ENCODE measurements at places on chromosomes 16 and 17.

GRCh38 chr17:29565643-29566472, 979 bp downstream of the ABHD15 start:
- DNase-seq: peak; percentile 87

DNA sequence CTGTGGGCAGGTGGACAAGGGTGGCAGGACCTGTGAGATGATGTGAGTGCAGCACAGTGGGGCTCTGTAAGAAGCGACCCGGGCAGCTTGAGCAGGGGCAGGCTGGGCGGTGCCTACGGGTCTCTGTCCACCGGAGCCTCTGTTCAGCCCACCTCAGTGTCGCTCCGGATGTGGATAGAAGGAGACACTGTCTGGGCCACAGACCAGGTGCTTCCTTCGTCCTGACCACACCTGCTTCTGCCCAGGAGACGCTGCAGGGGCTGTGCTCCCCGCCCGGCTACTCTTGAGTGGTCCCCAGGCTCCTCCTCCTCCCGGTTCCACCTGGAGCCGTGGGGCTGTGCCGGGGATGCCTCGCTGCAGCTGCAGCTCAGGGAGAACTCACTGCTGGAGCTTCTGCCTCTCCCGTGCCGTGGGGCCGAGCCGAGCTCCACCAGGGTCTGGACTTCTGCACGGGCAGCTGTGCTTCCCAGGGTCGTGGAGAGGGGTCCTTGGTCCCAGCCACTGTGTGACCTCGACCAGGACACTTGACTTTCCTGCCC, 21.5 kb downstream of the METRNL start:
- DNase-seq: peak; percentile 16

DNA sequence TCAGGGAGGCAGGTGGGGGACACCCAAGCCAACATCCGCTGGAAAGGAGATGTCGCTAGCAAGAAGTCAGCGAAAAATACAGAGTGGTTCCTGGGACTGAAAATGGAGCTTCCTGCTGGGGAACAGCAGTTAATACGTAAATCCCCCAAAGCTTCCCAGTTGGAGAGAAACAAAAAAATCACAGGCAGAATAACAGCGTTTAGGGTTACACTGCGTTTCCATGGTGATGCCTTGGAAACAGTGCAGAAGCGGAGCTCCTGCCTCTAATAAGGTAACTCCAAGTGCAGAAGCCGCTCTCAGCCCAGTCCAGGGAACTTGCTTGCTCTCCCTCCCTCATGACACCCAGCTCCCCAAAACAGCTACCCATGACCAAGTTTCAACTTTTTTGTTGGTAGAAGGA, 73.4 kb downstream of the PLD6 start:
- DNase-seq: no peak

DNA sequence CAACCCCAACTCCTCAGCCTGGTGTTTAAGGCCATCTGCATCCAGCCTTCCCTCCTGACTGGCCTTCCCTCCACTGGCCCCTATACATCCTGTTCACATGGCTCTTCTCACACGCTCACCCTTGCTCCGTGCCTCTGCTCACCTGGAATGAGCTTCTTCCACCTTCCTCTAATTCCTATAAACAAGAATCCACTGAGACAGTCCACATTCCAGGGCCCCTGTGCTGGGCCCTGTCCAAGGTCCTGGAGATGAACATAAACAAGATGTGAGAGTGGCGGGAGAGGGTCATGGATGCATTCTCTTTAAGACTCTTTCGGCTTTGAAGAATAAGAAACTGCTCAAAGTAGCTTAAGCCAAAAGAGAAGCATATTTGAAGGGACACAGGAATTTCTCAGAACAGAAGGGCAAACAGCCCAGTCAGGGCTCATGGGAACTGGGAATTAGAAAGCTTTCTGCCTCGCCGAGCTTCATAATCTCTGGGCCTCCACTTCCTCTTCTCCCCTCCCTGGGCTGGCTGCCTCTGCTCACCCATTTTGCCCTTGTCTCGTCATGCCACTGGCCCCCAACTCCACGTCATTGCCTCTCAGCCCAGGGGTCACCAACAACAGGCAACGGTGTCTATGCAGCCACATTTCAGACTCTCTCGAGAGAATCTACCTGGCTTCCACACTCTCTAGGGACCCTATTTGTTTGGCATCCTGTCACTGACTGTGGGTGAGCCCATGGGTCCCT, 13.5 kb downstream of the SPPL2C start:
- no peak for DNase-seq

GRCh38 chr17:12826431-12826830, 37.1 kb downstream of the ARHGAP44 start:
- no peak for DNase-seq

DNA sequence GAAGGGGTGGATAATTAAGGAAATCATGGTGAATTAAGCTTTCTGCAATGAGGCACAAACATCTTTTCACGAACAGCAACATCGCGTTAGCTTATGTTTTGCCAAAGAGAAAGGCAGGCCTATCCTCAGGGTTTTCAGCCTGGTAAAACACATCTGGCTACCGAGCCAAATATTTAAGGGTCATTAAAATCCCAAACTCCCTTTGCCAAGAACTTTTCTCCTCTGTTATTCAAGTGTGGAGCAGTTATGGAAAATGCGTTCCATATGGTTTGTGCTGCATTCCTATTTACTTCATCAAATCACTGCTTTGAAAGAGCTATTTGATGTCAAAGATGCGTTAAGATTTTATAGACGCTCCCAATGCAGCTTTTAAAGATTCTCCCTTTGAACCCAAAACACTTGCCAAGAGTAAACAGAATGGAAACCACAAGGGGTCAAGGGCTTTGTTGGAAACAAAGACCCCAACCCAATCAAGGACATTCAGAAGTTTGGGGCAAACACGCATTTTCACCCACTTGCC, 308.3 kb upstream of the CDH5 start:
- DNase-seq: no peak

DNA sequence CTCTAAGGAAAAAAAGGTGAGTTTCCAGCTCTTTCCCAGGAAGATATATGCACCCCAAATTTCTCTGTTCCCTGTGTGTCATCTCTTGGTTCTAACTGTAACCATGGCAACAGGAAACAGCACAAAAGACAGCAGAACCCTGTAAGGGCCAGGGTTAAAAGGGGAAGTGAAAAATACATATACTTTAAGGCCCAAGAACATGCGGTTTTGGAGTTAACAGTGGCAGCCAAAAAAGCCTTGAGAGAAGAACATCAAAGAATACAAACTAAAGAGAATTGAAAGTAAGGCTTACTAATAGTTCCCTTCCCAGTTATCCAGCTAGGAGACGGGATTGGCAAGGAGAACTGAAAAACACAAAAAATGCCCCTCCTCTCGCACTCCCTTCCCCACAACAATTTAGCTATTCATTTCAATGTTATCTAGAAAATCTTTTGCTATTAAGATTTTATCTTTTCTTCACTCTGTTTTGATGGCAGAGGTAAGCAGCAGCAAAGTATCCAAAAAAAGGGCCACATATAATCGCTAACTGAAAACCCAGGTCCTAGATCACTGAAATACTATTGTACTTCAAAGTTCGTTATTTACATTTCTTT, 1.5 kb downstream of the SPOP start:
- DNase-seq: no peak

GRCh38 chr17:48907713-48908046, 527 bp upstream of the UBE2Z start:
- DNase-seq: no peak

- DNase-seq: no peak
Measured at GRCh38 chr17:61196302-61196704, 203.3 kb upstream of the TBX2 start.

GRCh38 chr17:75843577-75844529, at the start of gene UNC13D:
Gene UNC13D (minus strand): TSS chr17:75844404. CDS start chr17:75844337, 67 bp downstream.
- DNase-seq: no peak

DNA sequence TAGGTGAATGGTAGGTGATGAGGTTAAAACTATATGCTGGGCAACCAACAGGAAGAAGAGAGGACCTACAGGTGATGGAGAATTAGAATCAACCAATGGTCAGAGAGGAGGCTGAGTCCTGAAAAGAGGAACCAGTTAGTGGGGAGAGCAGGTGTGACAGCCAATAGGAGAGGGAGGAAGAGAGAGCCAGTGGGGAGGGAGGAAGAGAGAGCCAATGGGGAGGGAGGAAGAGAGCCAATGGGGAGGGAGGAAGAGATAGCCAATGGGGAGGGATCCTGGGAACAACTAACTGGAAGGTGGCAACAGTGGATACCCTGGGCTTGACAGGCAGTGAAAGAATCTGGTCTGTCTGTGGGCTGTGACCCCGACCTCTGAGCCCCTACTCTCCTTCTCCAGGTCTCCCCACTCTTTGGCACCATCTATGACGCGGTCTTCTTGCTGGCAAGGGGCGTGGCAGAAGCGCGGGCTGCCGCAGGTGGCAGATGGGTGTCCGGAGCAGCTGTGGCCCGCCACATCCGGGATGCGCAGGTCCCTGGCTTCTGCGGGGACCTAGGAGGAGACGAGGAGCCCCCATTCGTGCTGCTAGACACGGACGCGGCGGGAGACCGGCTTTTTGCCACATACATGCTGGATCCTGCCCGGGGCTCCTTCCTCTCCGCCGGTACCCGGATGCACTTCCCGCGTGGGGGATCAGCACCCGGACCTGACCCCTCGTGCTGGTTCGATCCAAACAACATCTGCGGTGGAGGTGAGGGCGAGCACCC, 3.7 kb downstream of the GUCY2D start:
- peak; percentile 19 for DNase-seq

- DNase-seq: peak; percentile 34
Measured at GRCh38 chr16:49556606-49557446, 183.2 kb downstream of the C16orf78 start.

DNA sequence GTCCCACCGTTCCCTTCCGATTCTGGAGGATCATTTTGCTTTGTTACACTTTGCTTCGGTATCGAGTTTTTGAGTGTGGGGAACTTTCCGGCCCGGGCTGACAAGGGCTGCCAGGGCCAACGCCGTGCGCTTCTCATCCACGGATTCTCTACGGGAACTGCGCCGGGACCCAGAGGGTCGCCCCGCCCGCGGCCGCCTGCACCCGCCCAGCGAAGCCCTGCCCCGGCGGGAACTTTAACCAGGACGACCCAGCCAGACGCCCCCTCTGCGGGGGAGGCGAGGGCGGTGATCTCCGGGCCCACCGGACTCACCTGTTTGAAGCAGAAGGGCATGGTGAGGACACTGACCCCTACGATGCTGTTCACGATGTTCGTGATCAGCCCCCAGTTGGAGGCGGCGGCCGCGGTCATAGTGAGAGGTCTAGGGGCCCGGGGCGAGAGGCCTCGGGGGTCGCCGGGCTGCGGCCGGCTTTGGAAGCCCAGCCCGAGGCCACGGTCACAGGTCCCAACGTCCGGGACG, 536 bp downstream of the SLC38A10 start:
- DNase-seq: no peak

DNA sequence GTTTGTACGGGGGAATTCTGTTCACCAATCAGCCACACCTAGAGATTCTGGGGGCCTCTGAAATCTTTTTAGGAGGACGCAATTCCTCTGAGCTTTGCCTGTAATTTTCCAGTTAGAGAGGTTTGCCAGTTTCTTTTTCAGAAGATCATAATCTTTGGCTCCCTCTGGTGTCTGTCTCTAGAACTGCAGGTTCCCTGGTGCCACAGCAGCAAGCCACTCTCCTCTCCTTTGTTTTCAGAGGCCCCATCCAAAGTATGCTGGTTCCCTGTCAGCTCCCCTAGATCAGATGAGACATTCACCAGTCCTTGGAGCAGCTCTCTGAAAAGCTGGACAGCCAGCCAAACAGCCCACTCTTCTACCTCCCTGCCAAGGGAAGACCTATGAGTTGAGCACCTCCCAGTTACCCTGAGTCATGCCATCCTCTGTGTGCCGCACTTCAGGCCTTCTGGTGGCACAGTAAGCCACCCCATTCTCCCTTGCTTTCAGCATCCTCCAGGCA, 36.1 kb downstream of the RNF112 start:
- peak; percentile 69 for DNase-seq

DNA sequence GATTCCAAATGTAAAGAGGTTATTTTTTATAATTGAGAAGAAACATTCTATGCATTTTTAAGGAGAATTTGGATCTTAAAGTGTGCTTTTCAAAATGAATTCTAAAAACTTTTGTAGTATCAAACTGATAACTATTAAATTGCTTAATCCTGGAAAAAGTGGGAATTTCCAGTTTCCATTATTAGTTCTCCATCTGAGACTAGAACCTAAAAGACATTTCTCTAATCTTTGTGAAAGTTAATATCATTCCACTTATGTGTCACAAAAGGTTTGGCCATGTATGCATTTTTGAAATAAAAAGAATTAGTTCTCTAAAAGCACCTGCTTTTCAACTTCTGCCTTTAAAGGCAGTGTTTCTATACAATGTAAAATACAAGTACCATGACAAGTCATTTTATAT, 155.0 kb downstream of the BCAS3 start:
- no peak for DNase-seq

- no peak for DNase-seq
Measured at GRCh38 chr17:3511852-3512504, 36.2 kb downstream of the ASPA start.

GRCh38 chr17:79926142-79926604, 86.9 kb upstream of the CBX4 start:
- no peak for DNase-seq

DNA sequence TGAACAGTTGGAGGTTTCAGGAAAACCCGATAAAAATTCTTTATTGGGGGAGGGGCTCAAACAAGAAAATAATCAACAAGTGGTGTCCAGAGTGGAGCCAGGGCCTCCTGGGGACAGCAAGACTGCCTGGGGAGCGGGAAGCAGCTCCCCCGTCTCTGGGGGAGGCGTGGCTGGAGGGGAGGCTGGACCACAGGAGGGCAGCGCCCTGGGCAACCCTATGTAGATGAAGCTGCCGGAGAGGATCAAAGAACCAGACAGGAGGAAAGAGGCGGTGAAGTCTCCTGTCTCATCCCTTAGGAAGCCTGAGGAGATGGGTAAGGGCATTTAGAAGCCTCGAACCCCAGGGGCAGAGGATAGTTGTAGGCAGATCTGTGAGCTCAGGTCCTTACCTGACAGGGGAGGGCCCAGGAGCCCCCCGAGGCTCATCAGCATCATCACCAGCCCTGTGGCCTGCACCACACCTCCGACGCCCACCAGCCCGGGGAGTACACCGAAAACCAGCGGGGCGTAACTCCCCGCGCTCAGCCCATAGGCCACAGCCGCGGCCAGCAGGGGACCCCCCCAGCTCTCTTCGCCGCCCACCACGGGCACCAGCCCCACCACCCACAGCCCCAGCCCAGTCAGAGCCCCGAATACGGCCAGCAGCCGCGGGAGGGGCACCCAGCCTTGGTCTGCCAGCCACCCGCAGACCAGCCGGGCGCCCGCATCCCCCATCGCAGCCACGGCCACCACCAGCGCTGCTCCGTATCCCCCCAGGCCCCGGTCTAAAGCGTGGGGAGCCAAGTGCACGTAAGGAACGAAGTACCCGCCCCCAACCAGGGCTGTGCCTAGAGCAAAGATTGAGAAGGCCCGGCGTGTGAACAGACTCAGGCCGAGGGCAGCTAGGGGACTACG, 2.0 kb downstream of the SLC16A11 start:
- no peak for DNase-seq

GRCh38 chr16:17235147-17235815, 235.5 kb downstream of the XYLT1 start:
- DNase-seq: no peak

DNA sequence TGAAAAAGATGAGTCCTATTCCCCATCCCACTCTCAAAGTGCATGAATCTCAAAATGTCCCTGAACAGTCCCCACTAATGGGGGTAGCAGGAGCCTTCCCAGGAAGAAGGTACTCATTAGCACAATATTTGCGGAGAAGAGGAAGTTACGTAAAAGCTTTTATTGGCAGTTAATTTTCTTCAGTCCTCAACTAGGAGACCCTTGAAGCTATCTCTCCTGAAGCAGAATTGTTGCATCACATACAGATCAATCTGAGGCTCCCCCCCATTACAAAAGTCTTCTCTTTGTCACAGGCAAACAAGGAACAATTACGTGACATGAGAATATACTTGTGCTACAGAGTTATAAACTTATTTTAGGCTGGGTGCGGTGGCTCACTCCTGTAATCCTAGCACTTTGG, 14.2 kb downstream of the SLFN12L start:
- no peak for DNase-seq
